Right renal cortex interstitium (tissue), 3 donors: ENCODE measurements at places on chromosomes 12 and 14. TPM values are rescaled to one million over a fixed set of nuclear protein-coding genes. Genes with fewer than 3 reads are reported as not detected.

DNA sequence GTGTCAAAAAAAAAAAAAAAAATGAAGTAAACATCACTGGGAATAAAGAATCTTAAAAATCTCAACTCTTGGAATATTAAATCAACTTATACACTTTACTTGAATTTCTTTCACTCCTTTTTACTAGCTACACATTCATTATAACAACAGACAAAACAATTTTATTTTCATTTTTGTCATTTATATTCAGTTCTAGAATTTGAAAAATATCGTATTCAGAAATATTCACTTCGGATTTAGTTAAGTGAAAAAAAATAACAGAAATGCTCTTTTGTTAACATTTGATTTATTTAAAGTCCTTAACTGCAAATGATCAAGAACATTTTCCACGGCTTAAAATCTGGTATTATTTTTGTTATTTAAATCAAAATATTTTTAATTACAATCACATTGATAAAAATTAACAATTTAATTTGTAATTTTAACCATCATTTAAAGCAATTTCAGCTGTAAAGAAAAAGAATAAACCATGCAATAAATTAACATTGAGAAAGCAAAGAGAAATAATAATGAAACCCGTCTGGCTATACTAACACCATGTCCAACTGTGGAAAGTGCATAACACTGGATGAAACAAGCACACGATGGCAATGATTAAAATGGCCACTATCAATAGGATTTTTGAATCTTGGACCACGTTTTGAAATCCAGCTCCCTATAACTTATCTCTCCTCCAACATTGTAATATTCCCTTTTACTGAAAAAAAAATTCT lies 5.2 kb downstream of the FOXA1 start:
- no peak for DNase-seq

Gene GON7
- 22.4 TPM for polyA plus RNA-seq

Gene CD163
- polyA plus RNA-seq: 11.1 TPM

Gene MGST1
- 43.0 TPM for polyA plus RNA-seq

Gene PAWR
- polyA plus RNA-seq: 73.2 TPM

Gene CYP27B1
- polyA plus RNA-seq: 0.82 TPM

Gene SMOC1
- polyA plus RNA-seq: 2.0 TPM
